CD4-positive, alpha-beta T cell treated with Interleukin-15 for 1 hour (primary cell): ENCODE measurements at places on chromosomes 16 and 17.

DNA sequence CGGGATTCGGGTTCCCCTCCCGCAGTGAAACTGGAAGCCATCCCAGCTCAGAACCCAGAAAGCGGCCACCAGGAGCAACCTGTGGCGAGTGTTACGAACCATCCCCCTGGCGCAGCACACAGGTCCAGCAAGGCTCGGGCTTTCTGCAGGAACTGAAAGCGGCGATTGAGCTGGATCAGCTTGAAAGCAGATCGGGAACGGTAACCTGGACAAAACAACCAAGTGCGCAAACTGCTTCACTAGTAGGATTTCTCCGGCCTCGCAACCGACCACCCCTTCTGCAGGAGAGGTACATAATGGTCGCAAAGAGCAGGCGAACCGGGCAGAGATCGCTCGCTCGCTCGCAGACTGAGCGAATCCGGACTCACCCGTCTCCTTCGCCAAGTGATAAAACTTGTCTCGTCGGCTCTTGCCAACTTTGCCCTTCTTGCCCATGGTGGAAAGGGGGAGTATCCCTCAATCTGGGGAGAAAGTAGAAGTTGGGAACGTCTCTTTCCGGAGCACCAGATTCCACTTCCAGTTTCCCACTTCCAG, 696 bp upstream of the PSMC5 start:
- no peak for DNase-seq

DNA sequence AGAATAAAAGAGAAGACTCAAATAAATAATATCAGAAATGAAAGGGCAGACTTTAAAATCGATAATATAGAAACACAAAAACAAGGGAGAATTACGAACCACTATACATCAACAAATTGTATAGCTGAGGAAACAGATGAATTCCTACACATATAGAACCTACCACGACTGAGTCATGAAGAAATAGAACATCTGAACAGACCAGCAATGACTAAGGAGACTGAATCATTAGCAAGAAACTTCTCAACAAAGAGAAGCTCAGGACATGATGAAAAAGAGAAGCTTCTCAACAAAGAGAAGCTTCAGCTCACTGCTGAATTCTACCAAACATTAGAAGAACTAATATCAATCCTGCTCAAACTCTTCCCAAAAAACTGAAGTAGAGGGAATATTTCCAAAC, 255.9 kb downstream of the CEP112 start:
- no peak for DNase-seq

- no peak for DNase-seq
Measured at GRCh38 chr17:56831369-56832095, 2.2 kb downstream of the C17orf67 start.

DNA sequence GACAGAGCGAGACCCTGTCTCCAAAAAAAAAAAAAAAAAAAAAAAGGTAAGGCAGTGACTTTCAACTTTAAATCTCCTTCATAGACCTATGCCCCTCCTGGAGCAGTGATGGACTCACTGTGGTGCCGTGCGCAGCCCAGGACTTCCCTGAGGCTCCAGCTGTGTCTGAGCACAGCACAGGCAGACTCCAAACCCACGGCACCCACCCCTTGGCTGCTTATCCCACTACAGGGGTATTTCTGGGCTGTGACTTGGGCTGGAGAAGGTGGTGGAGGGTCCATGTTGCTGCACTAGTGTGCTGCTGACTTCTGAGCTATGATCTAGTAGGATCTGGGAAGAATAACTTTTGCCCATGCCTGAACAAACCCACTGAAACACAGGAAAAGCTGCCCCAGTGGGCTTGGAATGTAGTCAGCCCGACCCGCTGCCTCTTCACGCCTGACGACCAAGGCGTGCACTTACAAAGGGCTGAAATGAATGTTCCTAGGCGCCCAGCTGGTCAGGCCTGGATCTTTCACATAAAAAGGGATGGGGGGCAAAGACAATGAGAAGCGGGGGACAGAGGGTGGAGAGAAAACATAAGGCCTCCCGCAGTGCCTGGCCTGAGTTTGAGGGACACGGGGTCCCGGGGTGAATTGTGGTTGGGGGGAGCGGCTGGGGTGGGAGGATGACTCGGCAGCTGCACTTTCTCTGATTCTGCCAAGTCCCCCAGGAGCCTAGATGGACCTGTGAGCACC, 83.0 kb downstream of the IRF8 start:
- no peak for DNase-seq

GRCh38 chr17:44074231-44074910, 3.8 kb downstream of the G6PC3 start:
- no peak for DNase-seq

- no peak for DNase-seq
Measured at GRCh38 chr16:87085441-87085840, 231.8 kb downstream of the C16orf95 start.

- DNase-seq, result peak; percentile 90
Measured at GRCh38 chr17:41966463-41967140, at the start of gene CNP. Gene CNP, plus strand, starts transcription at chr17:41966795. Its CDS starts 90 bp downstream, at chr17:41966885.

- DNase-seq, result no peak
Measured at GRCh38 chr16:46911038-46911437, 26.9 kb downstream of the GPT2 start.

GRCh38 chr16:11306997-11307638, 26.0 kb upstream of the PRM1 start:
- no peak for DNase-seq

- no peak for DNase-seq
Measured at GRCh38 chr17:11690681-11691080, 92.4 kb downstream of the DNAH9 start.

DNA sequence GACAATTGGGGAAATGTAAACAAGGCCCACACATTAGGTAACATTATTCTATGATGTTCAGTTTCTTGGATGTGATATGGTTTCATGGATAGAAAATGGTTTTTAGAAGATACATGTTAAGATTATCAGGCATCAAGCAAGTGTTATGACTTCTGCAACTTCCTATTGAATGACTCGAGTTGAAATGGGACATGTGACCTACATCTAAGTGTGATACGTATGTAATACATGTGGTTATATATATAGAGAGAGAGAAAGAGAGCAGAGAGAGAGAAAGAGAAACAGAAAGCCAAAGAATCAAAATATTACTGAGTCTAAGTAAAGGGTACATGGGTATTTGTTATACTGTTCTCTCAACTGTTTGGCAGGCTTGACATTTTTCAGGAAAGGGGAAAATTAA, 1.7 kb downstream of the TMEM170A start:
- no peak for DNase-seq

DNA sequence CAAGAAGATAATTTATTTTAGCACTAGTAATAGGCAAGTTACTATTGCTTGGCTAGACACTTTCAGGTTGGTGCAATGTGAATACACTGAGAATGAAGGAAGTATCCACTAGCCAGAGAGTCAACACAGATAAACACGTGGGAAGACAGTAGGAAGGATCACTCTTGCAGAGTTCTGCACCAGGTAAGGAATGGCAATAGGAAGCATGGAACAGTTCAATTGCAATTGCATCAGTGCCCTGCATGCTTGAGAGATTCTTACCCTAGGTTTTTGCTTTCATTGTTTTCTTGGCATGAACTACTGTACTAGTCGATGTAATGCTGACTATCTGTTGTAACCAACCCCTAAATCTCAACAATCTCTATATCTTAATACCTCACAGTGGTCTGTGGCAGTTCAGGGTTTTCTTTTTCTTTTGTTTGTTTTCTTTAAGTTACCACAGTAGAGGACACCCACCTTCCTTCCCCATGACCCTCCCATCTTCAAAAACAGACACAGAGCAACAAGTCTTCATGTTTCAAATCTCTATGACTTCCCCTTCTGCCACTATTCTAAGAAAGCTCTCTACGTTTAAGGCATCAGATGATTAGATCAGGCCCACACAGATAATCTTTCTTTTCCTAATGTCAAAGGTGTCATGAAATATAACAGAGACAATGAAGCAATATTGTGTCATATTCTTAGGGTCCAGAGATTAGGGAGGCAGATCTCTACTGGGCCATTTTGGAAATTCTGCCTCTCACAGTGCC, 18.1 kb upstream of the ABCA8 start:
- DNase-seq, result no peak

DNA sequence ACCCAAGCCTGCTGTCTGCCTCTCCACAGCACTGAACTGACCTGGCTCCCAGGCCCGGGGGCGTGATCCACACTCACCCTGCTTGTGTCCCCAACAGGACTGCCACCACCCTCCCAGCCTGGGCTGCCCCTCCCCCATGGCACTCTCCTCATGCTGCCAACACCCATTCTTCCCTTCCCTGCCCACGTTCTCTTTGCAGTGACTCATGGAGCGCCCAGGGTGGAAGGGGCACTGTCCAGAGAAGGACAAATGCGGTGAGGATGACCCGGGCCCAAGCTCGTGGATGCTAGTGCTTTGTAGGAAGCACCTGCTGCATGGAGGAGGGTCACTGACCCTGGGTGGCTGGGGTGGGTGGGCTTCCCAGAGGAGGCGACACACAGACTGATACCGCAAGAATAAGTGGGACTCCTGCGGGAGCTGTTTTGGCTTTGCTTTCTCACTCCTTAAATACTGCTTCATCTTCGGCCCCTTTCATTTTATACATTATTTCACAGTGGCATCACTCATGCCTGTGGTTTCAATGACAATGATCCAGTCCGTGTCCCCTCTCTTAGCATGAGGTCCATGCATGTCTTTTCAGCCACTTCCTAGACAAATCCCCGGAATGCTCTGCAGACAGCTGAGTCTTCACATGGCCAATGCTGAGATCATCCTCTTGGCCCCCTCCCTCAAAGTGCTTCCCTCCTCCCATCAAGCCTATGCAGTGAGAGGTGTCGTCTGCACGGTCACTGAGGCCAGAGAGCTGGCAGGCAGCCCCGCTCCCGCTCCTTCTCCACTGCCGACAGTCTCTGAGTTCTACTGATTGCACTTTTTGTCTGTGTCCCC, 17.6 kb downstream of the CDK5R1 start:
- no peak for DNase-seq

DNA sequence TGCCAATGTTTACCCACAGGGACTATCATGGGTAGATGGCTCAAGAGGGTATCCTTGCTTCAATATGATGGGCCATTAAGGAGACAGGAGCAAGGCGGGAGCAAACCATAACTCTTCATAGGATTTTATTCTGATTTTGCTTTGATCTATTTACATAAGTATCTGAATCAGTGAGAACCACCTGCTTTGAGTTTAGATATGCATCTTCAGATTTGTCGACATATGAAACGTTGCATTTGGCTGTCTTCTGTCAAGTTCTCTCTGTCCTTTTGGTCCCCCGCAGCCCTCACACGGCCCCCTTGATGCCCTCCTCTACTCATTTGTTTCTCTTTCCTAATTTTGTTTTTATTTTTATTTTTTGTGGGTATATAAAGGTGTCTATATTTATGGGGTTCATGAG, 16.2 kb downstream of the WWOX start:
- DNase-seq, result no peak

GRCh38 chr16:83116274-83116892, 489.6 kb downstream of the CDH13 start:
- no peak for DNase-seq

DNA sequence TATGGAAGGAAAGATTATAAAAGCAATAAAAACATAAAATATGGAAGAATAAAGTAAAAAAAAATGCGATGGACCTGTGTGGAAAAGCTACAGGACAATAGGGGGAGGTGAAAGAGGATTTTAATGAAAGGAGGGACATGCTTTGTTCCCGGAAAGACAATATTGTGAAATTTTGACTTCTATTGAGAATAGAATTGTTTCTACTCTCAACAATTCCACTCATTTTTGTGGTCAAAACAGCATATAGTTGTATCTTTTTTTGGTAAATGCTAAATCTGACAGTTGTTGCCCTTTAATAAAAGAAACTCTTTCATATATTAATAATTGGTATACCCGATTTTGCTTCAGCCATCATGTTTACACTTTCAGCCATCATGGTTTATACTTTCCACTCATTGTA, 22.9 kb upstream of the APPBP2 start:
- DNase-seq, result no peak

DNA sequence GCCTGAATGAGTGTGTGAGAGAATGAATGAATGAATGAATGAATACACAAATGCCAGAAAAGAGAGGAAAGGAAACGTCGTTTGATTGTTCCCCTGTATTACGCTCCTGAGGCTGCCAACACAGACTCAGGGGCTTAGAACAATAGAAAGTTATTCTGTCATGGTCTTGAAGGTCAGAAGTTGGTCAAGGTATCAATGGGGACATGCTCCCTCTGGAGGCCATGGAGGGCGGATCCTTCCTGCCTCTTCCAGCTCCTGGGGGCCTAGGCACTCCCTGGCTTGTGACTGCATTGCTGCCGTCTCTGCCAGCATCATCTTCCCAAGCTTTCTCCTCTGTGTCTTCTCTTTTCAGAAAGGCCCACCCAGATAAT, 1.5 kb upstream of the SLC38A8 start:
- no peak for DNase-seq

- no peak for DNase-seq
Measured at GRCh38 chr16:55532227-55532626, 23.4 kb downstream of the LPCAT2 start.

- DNase-seq, result no peak
Measured at GRCh38 chr17:68878226-68878885, 76.8 kb downstream of the ABCA8 start.

DNA sequence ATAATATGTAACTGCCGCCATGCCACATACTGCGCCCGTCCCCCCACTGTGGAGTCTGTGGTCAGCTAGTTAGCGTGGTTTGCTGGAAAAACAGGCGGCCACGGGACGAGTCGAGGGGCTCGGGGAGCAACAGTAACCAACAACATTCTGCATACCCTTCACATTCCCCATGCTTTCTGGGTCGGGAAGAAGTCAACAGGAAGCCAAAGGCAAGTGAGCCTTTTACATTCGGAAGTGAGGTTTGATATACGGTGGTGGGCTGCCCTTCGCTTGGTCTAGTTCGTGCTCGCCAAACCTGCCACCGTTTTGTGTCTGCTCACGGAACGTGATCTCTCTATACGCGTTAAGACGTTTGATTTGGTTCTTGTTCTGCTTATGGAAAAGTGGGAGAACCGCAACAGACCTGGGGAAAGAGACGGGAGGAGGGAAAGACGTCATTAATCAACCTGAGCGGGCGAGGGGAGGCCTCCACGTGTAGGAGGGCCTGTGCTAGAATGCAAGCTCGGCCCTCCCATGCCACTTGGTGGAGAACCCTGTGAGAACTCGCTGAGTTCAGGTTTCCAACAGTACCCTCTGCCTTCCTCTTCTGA, 28.9 kb upstream of the CFAP20 start:
- no peak for DNase-seq

GRCh38 chr16:84390131-84390785, 21.9 kb downstream of the ATP2C2 start:
- no peak for DNase-seq

DNA sequence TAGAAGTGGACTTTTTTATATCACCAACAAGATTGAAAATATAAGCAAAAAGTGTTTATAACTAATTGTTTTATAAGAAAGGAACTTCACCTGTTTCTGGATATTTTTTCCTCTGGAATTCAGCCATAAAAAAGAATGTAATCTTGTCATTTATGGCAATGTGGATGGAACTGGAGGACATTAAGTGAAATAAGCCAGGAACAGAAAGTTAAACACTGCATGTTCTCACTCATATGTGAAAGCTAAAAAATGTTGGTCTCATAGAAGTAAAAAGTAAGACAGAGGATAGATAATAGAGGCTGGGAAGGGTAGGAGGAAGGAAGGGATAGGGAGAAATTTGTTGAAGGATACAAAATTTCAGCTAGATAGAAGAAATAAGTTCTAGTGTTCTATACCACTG, 67.6 kb downstream of the NFAT5 start:
- DNase-seq, result no peak

GRCh38 chr16:46748775-46749705, 896 bp upstream of the MYLK3 start:
- no peak for DNase-seq

- no peak for DNase-seq
Measured at GRCh38 chr16:3170440-3171180, 17.4 kb upstream of the OR1F1 start.

- no peak for DNase-seq
Measured at GRCh38 chr17:15233022-15233805, 31.9 kb downstream of the PMP22 start.
